Kasumi-1 (cell line): ENCODE measurements at places on chromosomes 2 and 18.

- DNase-seq, result no peak
These were observed 209.2 kb upstream of the LRATD1 start for GRCh38 chr2:14423145-14423906.

DNA sequence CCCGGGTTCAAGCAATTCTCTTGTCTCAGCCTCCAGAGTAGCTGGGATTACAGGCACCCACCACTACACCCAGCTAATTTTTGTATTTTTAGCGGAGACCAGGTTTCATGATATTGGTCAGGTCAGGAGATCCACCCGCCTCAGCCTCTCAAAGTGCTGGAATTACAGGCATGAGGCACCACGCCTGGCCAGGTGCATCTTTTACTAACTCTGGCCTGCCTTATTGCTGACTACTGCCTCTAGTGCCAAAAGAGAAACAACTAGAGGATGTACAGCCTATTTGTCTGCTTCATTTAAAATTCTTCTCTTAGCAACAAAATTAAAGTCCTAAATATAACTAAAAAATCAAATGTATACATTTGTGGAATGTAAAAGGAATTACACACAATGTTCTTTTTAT, 115.4 kb downstream of the BMPR2 start:
- peak; percentile 21 for DNase-seq

DNA sequence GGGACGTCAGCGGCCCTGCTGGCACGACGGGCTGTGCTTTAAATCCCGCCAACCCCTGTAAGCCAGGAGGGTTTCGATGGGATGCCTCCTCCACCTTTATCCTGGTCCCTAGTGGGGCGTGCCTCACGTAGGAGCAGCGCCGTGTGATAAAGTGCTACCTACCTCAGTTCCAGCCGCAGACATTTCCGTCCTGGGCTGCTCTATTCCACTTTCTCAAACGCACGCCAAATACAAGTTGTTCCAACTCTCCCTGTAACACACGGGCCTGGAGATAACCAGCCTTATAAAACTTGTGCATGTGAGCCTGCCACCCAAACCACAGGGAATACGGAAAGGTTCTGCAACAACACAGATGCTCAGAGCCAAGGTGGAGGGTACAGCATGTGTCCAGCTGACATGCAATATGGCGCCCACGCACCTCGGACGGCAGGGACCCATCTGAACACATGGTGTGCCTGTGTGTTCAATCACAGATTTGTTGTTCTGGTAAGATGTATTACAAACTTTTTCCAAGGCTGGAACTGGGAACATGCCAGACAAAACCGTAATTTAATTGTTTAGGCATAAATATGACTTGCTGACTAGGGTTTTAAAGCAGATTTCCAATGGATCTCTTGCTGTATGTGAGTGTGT, 47.7 kb downstream of the ZNF516 start:
- no peak for DNase-seq

DNA sequence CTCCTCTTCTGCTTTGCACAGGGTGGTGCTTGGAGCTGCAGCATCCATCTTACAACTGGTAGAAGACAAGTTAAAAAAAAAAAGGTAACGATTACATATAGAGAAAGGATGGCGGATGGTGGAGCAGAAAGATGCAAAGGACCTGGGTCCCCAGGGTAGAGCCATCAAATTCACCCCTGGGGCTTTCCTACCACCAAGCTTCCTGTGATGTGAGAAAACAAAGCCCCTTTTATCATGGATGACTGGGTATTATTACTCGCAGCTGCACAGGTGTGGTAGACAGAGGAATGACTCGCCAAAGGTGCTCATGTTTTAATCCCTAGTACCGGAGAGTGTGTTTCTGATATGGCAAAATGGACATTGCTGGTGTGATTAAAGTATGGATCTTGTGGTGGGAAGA, 1.3 kb upstream of the ACOXL start:
- DNase-seq, result no peak

DNA sequence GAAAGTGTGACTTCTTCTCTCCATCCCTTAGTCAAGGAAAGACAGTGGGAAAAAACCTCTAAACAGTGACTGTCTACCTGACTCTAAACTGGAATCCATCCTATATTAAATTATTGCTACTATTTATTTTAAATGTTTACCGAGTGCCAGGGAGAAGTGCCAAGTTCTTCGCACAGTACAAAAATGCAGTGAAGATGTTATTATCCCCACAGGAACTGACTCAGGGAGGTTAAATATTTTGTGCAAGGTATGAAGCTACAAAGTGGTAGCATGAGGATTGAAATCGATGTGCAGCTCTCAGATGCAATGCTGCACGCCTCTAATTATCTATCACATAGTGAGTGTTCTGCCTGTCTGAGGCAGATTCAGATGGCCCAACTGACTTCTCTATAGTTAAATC, 91.1 kb downstream of the MEP1B start:
- DNase-seq, result no peak

GRCh38 chr2:70627211-70627898, 73.7 kb upstream of the TGFA start:
- no peak for DNase-seq

- no peak for DNase-seq
These were observed 77.4 kb upstream of the ARHGAP28 start for GRCh38 chr18:6652098-6652497.

- DNase-seq, result peak; percentile 52
These were observed 20.5 kb upstream of the LRPPRC start for GRCh38 chr2:44016282-44016681.

GRCh38 chr2:176526995-176527901, 258.0 kb downstream of the MTX2 start:
- no peak for DNase-seq

- no peak for DNase-seq
These were observed 107.6 kb upstream of the NOSTRIN start for GRCh38 chr2:168694866-168695265.

DNA sequence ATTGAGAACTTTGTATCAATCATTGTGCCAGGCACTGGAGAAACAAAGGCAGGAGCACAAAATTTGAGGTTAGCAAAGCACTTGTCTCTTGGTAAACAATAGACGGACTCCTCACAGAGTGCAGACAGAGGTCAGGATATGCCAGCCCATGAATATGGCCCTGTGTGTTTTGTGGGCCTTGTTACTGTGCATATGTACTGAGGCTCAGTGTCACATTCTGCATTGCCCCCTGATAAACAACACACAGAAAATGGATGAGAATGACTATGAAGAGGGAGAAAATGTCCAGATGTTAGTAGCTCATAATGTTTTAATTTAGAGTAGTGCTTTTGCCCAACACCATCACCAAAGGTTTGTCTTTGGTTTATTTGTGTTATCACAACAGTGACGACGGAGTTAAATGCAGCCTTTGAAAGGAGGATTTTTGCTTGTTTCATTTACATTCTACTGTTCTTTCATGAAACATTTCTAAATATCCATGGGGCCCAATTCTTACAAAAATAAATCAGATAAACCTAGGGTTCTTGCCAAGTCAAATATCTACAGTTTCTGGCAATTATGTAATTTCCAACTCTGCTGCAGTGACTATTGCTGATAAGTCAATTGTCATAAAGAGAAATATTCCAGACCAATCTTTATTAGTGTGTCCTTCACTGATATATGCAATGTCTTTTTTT, 14.6 kb upstream of the NT5C1B start:
- no peak for DNase-seq

GRCh38 chr2:216428618-216429350, 16.5 kb downstream of the SMARCAL1 start:
- DNase-seq, result peak; percentile 33

GRCh38 chr2:170747921-170748320, 22.3 kb upstream of the ERICH2 start:
- no peak for DNase-seq

DNA sequence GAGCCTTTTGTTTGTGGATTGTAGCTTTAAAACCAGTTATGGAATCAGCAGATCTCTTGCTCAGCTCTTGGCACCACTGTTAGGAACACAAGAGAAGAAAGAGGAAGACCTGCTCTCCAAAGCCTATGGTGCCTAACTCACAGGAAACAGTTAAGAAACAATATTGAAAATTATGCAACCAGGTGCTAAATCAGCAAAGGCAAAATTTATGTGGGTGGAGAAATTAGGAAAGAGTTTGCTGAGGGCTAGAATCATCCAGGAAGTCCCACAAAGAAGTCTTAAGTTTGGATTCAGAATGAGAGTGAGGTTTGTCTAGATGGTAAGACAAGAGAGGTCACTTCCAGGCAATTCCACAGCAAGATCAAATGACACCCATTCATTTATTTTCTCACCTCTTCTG, 49.4 kb downstream of the AOX1 start:
- DNase-seq, result peak; percentile 90

- DNase-seq, result peak; percentile 27
These were observed 71.5 kb upstream of the DSG1 start for GRCh38 chr18:31246460-31246859.

- no peak for DNase-seq
These were observed 140.1 kb upstream of the RND3 start for GRCh38 chr2:150627526-150627925.

GRCh38 chr18:37442477-37442876, 123.1 kb downstream of the CELF4 start:
- no peak for DNase-seq

DNA sequence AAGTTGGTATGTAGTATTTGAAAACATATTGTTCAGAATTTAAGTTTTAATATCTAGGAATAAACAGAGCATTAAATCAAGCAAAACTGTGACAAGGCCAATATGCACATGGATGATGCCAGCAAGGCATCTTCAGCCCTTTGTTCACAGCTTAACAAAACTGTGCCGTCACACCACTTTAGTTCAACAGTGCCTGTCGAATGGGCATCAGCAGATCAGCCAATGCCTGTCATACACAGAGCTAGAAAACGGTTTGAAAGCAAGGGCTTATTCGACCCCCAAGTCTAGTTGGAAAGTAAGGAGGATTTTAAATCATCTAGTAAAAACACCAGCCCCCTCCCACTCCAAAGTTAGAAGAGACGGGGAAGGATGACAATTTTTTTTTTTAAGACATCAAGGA, 16.7 kb downstream of the ZEB2 start:
- no peak for DNase-seq

GRCh38 chr18:31647127-31647753, 37.1 kb downstream of the B4GALT6 start:
- no peak for DNase-seq

GRCh38 chr2:119011162-119011909, 69.3 kb downstream of the MARCO start:
- DNase-seq, result peak; percentile 28
